ENCODE measurements at places on chromosomes 2 and 18.

DNA sequence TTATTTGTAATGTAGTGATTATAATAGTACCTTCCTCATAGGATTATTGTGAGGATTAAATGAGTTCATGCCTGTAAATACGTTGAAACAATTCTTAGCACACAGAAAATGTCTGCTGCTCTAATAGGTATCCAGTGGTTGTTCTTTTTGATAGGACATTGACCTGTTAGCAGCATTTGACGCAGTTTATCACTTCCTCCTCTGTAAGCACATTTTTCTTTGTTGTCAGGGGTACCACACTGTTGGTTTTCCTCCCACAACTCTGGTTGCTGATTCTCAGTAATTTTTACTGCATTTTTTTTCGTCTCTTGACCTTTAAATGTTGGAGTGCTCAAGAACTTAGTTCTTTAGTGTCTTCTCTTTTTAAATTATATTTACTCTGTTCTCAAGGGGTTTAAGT lies 15.4 kb downstream of the PPM1B start:
- no peak for DNase-seq

DNA sequence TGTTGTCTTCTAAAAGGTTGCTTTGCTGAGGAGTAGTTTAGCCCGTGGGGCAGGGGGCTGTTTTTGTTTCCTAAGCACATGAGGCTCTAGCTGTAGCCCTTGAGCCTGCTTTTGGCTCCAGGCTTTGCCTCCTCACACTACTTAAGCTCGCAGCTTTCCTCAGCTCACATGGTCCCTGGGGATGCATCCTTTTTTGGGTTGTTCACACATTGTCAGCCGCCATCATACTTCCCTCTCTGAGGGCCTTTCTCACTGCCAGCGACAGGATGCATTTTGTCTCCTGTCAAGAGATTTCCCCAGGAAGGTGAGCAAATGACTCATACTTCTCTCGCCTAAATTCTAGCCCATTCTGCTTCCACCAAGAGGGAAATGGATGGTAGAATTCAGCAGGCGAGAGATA lies 279.5 kb upstream of the PKDCC start:
- no peak for DNase-seq

GRCh38 chr2:128249555-128249954 lies 69.1 kb downstream of the HS6ST1 start:
- DNase-seq, result no peak

GRCh38 chr2:240782221-240782885 lies 37.7 kb downstream of the KIF1A start:
- no peak for DNase-seq

GRCh38 chr18:1544016-1544415 lies 639.3 kb downstream of the ADCYAP1 start:
- no peak for DNase-seq
